ENCODE measurements at places on chromosomes 1 and 21. TPM values are rescaled to one million over a fixed set of nuclear protein-coding genes. Genes with fewer than 3 reads are reported as not detected.

Gene PLA2G4A
- total RNA-seq = 2.9 TPM

Gene CFAP141
- total RNA-seq = not detected

Gene OR10J1
- not detected for total RNA-seq

Gene AMPD1
- not detected for total RNA-seq

Gene GRIK3
- total RNA-seq = not detected

Gene CFAP57
- 0.32 TPM for total RNA-seq

Gene NHLH2
- total RNA-seq = not detected

Gene G0S2
- 0.89 TPM for total RNA-seq

Gene AGMAT
- total RNA-seq = 2.2 TPM

Gene URB1
- total RNA-seq = 15.7 TPM

Gene FAM131C
- total RNA-seq = 0.97 TPM

Gene CR1L
- total RNA-seq = not detected

Gene SHISAL2A
- not detected for total RNA-seq

Gene TEX38
- not detected for total RNA-seq

Gene TINAGL1
- 4.7 TPM for total RNA-seq

Gene KDF1
- not detected for total RNA-seq

Gene AK4
- 49.1 TPM for total RNA-seq

Gene PROX1
- total RNA-seq = under 0.01 TPM

Gene FCRL2
- total RNA-seq = not detected

Gene NEXN
- 17.2 TPM for total RNA-seq

Gene LCE1E
- total RNA-seq = not detected

Gene GOLT1A
- not detected for total RNA-seq

Gene SERTAD4
- total RNA-seq = 0.97 TPM

Gene RNF186
- total RNA-seq = not detected

Gene SPATC1L
- 5.3 TPM for total RNA-seq

Gene PGLYRP3
- not detected for total RNA-seq

Gene PLA2G2C
- total RNA-seq = not detected

Gene RGS4
- 27.9 TPM for total RNA-seq

Data from GM23248 (cell line).